ENCODE measurements at places on chromosomes 2 and 18. TPM values are rescaled to one million over a fixed set of nuclear protein-coding genes. Genes with fewer than 3 reads are reported as not detected.

CROCC2 gene
- 0.06 TPM for total RNA-seq

ACADL gene
- 0.15 TPM for total RNA-seq

SLC16A14 gene
- 2.5 TPM for total RNA-seq

LRRFIP1 gene
- total RNA-seq = 123 TPM

IAH1 gene
- 44.7 TPM for total RNA-seq

SCYGR5 gene
- total RNA-seq = not detected

PIK3C3 gene
- 47.8 TPM for total RNA-seq

CCDC74B gene
- total RNA-seq = 0.73 TPM

AGXT gene
- 3.0 TPM for total RNA-seq

NAT8 gene
- not detected for total RNA-seq

NOSTRIN gene
- 52.7 TPM for total RNA-seq

GRCh38 chr2:40201425-40201824 lies 250.5 kb downstream of the SLC8A1 start:
- no peak for DNase-seq

DNA sequence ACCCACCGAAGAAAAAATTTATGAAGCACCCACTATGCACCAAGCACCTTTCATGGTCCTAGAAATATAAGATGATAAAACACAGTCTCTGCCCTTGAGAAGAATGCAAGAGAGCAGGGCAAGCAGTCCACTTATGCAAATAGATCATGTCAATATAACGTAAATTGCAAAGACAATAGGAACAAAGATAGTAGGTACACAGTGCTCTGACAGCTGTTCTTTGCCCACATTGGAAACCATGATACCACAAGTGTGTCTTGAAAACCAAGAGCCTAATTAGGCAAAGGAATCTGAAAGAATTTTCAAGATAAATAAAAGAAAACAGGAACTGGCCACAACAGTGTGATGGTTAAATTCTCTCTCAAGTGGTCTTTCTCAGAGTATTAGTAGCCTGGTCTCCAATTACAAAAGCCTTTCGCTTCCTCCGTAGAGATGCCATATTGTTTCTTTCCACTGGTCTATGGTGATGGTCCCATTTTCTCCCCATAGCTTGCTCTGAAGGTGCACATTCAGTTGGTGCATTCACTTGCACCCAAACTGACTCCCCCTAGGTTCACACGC lies 108.5 kb downstream of the VWC2L start:
- no peak for DNase-seq

GRCh38 chr18:68262690-68263294 lies 452.1 kb downstream of the TMX3 start:
- DNase-seq = no peak

- no peak for DNase-seq
Observed at GRCh38 chr18:76592096-76592495, 97.1 kb upstream of the ZNF516 start.

DNA sequence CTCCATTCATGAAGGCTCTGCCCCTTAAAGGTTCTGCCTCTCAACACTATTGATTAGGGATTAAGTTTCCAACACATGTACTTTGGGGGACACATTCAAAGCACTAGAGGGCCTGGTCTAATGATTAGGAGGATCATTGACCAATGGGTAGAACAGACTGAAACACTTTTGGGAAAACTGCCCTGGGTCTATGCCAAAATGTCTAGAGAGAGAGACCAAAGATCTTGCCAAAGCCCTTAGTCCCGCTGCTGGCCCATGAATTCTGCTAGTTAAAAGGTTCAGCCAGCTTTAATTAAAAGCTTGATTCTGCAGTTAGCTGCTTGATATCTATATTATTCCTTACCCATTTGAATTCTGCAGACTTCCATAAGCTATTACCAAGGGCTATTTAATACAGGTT lies 613.2 kb downstream of the SLC4A3 start:
- no peak for DNase-seq

- no peak for DNase-seq
Observed at GRCh38 chr2:40962026-40962425, 510.1 kb upstream of the SLC8A1 start.

DNA sequence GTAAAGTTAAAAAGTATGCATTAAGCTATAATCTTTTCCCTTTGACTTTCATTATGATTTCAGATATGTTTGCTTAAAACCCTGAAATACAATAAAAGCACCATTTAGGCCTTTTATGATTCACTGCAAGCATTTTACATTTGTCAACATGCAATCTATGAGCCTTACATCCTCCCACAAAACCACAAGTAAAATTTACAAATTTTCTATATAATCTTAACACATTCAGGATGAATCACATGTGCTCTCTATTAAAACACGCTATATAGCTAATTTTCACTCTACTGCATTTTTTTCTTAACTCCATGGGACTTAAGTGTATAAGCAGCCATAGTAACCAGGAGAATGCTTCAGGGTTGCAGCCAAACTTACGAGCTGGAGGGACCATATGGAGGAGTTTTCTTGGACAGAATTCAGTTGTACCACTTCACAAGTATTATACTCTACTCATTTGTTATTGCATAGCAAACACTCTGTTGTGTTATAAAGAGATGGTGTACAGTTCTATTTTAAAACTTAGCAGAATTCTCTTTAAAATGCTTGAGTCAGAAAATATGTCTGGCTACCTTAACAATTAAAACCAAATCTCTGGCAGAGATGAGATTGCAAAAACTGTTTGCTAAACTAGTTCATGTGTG lies 293.2 kb downstream of the ALK start:
- DNase-seq = no peak

DNA sequence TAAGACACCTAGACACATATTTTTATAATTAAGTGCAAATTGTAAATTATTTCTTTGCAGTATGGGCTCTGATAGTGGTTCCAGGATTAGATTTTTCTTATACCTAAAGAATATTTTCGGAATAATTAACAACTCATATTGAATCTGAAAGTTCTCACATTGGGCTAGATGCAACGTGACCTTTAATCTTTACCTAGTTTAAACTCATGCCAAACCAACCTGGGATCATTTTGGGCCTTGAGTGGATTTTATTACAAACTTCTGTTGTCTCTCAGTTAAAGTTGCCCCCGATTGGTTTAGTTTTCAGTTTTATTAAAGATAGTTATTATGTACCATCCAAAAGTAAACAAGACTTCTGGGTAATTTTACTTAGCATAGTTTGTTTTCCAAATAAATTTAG lies 230.2 kb upstream of the VWC2L start:
- DNase-seq = no peak

GRCh38 chr2:171124541-171124940 lies 36.2 kb downstream of the TLK1 start:
- no peak for DNase-seq

DNA sequence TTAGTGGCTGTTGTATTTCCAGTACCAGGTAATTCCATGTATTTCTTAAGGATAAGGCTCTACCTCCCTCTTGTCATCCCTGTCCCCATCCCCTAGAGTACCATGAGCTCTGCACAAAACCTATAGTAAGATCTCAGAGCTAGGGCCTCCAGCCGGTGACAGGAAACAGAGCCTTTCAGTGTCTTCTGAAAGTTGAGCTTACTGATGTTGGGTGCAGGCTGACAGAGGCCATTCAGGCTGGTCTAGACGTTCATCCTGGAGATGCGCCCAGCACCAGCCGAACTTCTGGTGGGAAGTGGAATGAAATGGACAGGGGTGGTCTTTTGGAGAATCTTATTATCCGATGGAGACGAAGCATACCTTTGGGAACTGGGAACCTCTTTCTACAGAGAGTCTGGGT lies 16.7 kb upstream of the LYPD6B start:
- DNase-seq = no peak

DNA sequence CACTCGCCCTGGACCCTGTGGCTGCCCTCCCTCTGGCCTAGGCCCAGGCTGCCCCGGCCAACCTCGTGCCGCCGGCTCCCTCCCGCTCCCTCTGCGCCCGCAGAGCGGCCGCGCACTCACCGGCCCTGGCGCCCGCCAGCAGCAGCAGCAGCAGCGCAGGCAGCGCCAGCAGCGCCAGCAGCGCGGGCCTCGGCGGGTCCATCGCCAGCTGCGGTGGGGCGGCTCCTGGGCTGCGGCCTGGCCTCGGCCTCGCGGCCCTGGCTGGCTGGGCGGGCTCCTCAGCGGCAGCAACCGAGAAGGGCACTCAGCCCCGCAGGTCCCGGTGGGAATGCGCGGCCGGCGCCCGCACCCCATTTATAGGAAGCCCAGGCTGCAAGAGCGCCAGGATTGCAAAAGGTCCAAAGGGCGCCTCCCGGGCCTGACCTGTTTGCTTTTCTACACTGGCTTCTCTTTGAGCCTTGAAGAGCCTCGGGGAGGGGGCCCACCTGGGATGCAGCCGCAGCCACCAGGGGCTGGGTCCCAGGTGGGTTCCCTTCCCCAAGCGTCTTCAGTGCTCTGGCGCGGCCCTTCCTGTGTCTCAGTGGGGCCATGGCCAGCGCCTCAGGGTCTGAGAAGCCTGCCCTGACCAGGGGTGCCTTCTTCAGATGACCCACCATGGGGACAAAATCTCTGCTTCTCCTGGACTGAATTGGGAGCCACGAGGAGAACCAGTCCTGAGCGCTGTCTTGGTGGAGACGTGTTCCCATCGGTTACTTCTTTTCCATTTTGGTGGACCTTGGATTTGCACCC lies at the start of gene APOB:
Gene APOB, minus strand, starts transcription at position 330 of the 789 bp plus-strand sequence. Its CDS starts 128 bp downstream, at position 202.
- no peak for DNase-seq

GRCh38 chr18:48540251-48541025 lies 1.6 kb downstream of the CTIF start:
- peak; percentile 75 for DNase-seq

GRCh38 chr2:1650085-1650872 lies 94.0 kb downstream of the PXDN start:
- no peak for DNase-seq

DNA sequence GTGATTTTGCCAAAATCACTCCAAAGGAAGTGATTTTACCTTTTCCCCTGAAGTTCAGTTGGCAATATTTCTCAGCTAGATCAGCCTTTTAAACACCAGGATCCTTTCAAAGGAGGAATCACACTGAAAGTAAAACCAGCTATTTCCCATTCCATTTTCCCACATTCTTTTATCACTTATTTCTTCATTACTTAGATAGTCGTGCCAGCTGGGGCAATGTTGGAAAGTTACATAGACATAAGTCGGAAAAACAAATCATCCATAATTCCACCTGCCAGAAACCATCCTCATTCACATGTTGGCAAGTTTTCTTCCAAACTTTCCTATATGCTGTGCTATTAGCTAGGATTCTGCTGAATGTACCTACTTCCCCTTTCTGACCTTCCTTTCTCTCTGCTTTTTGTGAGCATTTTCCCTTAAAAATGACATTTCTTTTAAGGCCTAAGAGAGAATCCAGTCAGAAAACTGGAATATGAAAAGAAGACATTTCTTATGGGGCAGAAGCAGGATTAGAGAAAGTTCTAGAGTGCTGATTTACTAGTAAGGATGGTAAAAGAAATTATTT lies 170.0 kb upstream of the STK17B start:
- no peak for DNase-seq
